Left cardiac atrium (tissue), 4 donors: ENCODE measurements at places on chromosomes 5 and 9.

- DNase-seq: no peak
Measured at GRCh38 chr5:121525706-121526105, 326.0 kb upstream of the FTMT start.

DNA sequence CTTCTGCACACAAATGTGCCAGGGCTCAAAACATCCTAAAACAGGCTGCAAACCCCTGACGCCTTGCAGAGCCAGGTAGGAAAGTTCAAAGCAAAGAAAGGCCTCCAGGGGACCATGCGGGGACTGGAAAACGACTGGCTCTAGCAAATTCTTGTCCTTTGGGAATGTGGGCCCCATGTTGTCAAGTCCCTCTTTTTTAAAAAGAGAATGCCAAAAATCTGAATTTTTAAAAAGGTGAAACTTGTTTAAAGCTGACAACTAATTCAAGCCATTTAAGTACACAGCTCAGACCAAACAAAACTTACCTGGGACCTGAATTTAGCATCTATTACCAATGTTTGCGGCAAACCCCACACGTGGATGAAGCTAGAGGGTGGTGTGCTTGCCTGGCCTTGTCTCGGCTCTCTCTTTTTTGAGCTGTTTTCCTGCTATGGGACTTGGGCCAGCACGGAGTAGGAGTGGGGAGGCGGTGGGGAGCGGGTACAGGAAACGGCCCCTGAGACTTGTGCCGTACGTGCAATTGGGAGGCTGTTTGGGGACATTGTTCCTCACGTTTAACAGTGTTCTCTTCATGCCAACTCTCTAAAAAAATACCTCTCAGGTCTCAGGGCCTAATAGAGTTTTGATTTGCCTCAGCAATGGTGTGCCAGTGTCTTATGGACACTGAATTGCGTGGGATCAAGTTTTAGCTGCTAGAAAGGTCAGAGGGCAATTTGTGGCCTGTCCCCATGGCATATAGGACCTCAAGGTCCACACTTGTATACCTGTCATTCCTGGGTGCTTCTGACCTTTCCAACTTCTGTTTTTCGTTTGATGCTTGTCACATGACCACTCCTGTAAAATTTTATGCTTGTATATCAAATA, 15.1 kb upstream of the PHF19 start:
- no peak for DNase-seq

- no peak for DNase-seq
Measured at GRCh38 chr5:16043349-16043965, 136.1 kb downstream of the MARCHF11 start.

DNA sequence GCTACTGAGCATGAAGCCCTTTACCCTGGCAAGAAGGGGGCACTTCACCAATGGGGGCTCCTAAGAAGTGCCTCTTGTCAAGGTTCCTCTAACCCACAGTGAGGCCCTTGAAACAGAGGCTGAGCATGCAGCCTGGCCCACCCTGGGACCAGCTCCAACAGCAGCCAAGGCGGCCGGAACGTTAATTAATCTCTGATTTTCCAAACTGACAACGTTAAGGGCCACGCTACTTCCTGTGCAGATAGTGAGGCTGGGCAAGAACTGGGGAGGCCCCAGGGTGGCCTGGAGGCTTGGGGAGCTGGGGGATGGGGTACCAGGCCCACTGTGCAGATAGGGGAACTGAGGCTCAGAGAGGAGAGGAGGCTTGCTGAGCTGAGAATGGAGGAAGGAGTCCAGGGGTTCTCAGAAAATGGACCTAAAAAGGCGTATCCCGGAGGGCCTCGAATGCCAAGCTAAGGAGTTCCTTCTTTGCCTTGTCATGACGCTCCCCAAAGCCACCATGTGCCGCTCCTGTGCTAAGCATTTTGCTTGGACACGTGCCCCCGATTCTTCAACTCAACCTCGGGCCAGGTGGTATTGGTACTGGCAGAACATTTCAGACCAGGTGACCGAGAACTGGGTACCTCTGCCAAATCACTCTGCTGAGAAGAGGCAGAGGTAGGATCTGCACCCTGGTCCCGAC, 72.0 kb upstream of the STXBP1 start:
- no peak for DNase-seq

GRCh38 chr5:148967783-148968182, 95.1 kb downstream of the SH3TC2 start:
- no peak for DNase-seq

GRCh38 chr9:93057042-93057702, 1.3 kb upstream of the SUSD3 start:
- no peak for DNase-seq

- DNase-seq: no peak
Measured at GRCh38 chr9:16434526-16434925, 435.9 kb downstream of the BNC2 start.

DNA sequence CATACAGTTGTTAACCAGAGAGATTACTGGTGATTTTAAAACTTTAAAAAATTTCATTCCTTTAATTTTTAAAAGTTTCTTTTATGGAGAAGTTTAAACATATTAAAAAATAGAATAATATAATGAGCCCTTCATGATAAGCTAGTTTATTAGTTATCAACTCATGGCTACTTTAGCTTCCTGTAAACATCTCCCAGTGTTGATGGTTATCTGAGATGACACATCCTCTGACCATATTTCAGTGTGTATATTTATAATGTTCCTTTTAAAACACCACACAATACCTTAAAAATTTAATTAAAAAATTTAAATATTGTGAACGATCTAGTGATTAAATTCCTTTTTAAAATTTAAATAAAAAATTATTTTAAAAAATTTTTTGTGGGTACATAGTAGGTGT, 74.1 kb downstream of the IPO11 start:
- DNase-seq: no peak

DNA sequence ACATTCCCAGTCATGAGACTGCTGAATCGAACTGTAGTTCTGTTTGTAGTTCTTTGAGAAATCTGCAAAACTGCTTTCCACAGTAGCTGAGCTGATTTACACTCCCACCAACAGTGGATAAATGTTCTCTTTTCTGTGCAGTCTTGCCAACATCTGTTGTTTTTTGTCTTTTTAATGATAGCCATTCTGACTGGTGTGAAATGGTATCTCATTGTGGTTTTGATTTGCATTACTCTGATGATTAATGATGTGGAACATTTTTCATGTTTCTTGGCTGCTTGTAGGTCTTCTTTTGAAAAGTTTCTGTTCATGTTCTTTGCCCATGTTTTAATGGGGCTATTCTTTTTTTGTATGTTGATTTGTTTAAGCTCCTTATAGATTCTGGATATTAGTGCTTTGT, 187.3 kb upstream of the TLE4 start:
- DNase-seq: no peak

DNA sequence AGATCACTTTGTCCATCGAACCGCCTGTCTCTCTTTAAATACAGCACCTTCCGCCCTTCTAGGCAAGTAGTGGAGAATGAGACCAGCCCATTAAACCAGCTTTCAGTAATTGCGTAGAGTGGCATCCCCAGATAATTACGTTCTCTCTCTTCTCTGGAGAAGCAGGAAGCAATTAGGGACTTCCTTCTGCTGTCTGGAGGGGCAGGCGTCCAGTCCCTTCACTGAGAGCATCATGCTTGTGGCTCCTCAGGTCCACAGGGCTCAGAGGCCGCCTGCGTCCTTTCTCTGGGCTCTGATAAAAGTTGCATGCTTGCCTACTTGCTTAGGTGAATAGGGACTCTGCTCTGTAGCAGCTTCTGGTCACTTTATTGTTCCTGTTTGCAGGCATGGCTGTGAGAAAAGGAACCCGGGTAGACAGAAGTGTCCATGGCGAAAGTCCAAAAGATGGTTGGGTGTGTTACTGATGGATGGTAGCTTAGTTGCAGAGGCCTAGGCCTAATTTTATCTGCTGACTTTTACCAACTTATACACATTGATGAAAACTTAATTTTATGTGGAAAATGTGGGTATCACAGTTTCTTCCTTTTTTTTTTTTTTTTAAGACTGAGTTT, 299.1 kb upstream of the PANK3 start:
- no peak for DNase-seq

DNA sequence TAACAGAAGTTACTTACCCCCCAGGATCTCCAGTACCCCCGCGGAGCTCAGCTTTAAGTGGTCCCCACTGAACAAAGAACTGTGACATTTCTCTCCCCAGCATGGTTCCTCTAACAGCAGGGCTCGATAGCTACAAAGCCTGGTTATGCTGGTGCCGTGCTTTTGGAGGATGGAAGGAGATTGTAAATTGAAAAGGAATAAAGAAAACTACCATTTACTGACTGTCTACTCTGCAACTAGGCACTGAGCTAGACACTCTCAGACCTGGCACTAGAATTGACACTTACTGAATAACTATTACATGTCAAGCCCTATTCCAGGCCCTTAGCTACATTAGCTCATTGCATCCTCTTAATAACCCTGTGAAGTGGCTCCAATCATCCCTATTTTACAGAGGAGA, 145.3 kb downstream of the TTLL11 start:
- DNase-seq: no peak

DNA sequence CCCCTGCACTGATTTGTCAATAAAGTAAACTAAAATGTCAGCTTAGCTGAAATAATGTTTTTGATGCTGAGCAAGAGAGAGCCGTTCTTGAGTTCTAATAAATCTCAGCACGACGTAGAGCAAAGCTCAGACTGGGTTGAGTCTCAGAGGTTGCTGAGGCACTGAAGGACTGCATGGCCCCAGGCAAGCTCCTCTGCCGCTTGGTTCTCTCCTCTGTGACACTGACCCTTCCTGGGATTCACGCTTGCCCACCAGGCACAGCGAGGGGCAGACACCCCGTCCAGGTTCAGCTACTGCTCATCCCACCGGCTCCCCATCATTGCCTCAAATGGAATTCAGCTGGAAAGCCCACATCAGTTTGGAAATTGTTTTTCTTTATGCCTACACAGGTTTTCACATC, 129.8 kb downstream of the IRX2 start:
- no peak for DNase-seq

GRCh38 chr9:98597236-98597771, 111.4 kb downstream of the GABBR2 start:
- no peak for DNase-seq

DNA sequence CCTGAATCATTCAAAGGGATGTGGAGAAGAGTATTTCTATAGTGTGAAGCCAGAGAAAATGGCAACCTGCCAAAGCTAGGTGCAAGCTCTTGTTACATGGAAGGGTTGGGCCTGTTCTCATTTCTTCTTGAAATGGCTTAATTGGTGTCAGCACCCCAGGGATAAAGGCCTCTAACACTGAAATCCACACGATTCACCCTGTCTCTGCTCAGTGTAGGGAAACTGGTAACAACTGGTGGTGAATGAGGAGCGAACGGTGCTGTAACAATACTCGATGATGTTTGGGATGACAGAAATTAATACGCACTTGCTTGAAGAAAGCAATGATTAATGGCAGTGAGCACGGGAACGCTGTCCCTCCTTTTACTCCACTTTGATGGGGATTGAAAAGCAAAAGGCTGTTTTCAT, 16.2 kb downstream of the PBX3 start:
- no peak for DNase-seq

DNA sequence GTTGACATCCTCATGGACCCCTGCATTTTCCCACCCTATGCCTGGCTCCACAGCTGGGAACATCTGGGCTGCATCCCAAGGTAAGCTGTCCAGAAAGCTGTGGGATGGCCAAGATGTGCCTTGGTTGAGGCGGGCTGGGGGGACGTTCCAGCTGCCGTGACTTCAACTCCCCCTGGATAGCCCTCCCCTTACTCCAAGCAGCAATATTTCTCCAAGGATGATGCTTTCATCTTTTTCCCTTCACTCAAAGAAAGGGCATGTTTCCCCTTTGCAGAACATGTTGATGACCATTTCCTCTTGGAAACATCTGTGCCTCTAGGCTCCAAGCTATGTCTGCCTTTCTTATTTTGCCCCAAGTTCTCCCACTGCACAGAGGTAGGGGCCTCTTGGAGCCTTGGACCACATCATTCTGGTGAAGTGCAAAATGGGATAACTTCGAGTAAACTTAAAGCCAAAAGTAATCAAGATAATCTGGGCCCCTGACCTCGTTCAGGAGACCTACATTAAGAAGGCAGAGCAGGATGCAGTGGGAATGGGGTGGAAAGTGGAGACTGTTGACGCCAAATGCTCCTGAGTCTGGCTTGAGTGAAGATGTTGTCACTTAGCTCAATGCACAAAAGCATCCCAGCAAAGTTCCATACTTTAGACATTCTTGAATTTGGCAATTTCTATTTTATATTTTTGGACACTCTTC, 175.2 kb downstream of the GAS1 start:
- DNase-seq: no peak

DNA sequence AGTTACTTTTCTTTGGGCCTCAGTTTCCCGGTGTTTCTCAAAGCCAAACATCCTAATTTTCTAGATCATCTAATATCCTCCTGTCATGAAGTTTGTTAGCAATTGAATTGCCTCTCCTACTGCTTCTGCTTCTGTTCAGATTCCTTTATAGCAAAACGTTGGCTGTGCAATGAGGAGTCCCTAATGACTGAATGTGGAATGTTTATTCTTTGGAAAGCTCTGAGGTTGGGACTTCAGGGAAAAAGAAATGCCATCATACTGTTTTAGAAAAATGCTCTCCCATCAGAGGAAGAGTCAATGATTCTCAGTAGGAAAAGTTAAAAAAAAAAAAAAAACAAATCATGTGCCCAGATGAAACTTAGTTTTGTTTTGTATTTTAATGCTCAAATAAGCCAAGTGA, 268.7 kb upstream of the PAPPA start:
- no peak for DNase-seq

GRCh38 chr9:73009649-73010288, 56.9 kb upstream of the ALDH1A1 start:
- no peak for DNase-seq

GRCh38 chr9:71147368-71147767, 25.9 kb upstream of the TRPM3 start:
- DNase-seq: no peak

- no peak for DNase-seq
Measured at GRCh38 chr9:28720746-28721145, 1147.5 kb upstream of the C9orf72 start.
